Right ventricle myocardium superior (tissue), 1 donor: ENCODE measurements at places on chromosomes 7 and 10.

DNA sequence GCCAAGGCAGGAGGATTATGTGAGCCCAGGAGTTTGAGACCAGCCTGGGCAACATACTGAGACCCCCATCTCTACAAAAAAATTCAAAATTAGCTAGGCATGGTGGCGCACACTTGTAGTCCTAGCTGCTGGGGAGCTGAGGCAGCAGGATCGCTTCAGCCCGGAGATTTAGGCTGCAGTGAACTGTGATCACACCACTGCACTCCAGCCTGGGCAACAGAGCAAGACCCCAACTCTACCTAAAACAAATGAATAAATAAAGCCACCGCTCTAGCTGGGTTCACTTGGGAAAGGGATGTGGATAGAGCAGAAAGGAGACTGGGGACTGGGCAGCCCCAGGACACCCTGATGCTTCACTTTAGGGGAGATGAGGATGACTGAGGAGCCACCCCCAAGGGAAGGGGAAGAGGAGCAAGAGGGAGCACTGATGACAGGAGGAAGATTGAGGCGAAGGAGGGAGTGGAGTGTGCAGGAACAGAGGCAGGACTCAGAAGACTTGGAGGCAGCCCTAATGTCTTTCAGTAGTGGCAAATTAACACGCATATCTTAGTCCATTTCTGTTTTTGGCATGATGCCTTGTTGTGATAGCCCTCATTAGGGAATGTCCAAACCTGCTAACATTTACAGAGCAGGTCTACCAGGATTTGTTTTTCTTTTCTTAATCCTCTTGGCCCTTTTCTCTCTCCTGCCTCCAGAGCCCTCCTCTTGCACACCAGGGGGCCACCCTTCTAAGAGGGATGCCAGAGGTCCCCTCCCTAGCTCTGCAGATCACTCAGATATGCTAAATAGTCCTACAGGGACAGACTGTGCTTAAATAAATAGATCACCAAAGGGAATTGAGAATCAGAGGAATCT is 88.3 kb downstream of the C10orf105 start:
- no peak for DNase-seq

- DNase-seq, result no peak
These were observed 37.2 kb downstream of the FRMD4A start for GRCh38 chr10:14293526-14293925.

DNA sequence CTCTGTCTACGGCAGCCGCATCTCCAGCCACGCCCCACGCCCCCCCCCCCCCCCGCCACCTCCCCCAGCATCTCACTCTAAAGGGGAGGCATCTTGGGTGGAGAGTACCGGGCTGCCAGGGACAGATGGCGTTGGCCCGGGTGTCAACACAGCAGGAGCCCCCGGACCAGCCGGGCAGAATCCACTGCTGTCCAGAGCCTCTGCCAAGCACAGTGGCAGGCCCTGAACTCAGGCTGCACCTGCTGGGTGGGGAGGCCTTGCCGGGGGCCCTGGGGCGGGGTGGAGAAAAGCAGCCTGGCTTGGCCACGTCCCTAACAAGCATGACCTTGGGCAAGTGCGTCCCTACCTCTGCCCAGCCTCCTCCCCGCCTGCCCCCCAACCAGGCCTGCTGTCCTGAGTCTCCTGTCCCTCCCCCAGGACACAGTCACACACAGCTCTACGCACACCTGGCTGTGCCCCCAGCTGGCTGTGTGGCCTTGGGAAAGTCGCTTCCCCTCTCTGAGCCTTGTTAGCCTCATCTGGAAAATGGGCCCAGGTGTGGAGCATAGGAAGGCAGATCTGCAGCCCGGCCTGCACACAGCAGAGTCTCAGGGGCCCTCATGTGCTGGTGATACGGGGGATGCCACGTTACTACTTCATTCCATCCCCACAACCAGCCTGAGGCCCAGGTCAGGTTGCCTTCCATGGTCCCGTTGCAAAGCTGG is 45.2 kb downstream of the MICALL2 start:
- DNase-seq, result no peak

- no peak for DNase-seq
These were observed 194.8 kb upstream of the KMT2E start for GRCh38 chr7:104818961-104819880.
